ENCODE measurements at places on chromosomes 7 and 10.

DNA sequence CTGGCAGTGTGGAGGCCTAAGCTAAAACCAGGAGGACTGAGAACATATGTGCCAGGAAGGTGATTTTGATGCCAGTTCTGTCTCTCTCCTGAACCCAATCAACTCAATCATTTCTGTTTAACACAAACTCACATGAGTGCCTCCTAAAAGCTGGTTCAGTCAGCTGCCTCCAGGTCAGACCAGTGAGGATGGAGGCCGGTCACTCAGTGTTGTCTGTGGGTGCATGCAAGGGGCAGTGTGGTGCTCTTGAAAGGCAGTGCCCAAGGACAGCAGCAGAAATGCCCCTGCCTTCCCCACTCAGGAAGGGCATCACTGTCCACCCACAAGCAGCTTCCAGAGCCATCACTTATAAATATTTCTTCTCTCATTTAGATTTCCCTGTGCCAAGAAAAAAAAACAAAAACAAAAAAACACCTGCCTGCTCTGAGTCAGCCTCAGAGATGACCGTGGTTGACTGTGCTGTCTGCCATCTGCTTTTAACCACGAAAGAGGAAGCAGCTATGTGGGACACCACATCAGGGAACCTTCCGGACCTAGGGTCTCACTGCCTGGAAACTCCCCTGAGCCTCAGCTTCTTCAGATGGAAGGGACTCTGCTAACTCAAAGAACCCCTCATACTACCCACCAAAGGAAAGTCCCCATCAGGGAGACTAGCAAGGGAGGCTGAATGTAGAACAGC, 39.1 kb downstream of the VOPP1 start:
- no peak for DNase-seq

DNA sequence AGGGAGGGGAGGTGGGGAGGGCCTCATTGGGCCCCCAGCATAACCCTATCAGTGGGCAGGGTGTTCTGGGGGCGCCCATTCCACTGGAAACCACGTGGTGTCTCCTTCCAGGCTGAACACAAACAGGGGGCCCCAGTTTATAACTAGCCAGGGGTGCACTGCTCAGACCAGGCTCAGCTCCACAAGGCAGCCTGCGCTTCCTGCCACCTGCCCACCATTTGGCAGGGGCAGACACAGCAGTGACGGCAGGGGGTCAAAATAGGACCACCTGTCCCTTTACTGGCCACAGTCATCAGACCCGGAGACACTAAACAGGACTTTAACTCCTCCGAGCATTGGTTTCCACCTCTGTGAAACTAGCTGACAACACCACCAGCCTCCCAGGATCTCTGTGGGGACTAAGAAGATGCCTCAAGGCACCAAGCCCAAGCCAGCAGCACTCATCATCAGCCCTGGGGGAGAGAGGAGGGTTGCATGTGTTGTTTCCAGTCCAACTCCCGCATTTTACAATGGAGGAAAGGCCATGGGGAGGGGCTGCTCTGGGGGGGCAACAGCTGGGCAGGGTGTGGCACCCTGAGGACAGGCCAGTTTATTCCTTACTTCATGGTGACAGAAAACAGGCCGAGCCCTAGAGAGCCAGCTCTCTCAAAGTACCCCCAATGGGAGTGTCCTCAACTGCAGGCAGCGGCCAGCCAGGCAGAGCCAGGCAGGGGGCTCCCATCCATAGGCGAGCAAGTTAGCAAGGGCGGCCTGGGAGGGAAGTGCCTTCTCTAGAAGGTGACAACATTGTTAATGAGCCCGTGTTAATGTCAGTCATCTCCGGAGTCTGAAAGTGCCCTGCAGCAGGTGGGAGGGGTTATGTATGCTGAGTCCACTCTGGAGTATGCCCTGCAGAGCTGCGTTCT, 127.6 kb downstream of the TNS3 start:
- no peak for DNase-seq

DNA sequence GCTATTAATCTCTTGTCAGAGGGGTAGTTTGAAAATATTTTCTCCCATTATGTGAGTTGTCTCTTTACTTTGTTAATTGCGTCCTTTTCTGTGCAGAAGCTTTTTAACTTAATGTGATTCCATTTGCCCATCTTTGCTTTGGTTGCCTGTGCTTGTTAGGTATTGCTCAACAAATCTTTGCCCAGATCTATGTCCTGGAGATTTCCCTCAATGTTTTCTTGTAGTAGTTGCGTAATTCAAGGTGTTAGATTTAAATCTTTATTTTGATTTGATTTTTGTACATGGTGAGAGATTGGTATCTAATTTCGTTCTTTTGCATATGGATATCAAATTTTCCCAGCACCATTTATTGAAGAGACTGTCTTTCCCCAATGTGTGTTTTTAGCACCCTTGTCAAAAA, 567.2 kb downstream of the DNAJB9 start:
- no peak for DNase-seq

GRCh38 chr7:6398943-6399342, 48.8 kb downstream of the DAGLB start:
- no peak for DNase-seq

DNA sequence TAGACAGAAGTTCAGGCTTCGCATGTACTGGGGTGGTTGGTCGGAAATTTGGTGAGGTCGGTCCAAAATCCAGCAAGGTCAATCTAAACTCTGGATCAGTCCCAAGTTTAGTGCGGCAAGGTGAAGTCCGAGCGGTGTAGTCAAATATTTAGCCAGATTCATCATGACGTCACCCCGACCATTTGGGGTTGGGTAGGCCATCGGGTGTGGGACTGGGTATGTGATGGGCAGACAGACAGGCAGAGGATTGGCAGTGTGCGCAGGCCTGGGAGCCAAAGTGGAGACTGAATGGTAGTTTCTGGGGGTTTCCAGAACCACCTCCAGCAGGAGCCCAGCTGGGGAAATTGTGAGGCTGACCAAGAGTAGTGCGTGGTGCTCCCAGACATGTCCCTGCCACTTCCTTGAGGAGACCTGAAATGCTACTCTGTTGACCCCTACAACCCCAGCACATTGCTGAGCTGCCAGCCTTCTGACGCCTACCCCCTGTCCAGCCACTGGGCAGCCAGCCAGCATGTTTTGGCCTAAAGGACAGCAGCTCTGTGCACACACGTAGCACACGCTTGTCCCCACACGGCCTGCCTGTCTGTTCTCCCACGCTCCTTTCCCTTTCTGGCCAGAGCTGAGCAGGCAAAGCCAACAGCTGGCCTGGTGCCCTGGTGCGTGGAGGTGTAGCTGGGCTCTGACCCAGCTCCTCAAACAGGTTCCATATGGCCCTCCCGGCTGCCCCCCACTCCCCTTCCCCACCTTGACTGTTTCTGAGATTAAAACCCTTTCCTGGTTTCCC, 55.9 kb downstream of the FAM241B start:
- peak; percentile 87 for DNase-seq

- DNase-seq: no peak
These were observed 115.2 kb downstream of the ZFAND4 start for GRCh38 chr10:45557275-45557905.

GRCh38 chr10:86265236-86265894, 101.2 kb downstream of the GRID1 start:
- no peak for DNase-seq

- no peak for DNase-seq
These were observed 15.1 kb upstream of the LAT2 start for GRCh38 chr7:74194686-74195085.

- no peak for DNase-seq
These were observed 33.1 kb downstream of the CACNA2D1 start for GRCh38 chr7:82410461-82410860.

GRCh38 chr10:132698211-132698751, 87.7 kb downstream of the NKX6-2 start:
- DNase-seq: no peak

GRCh38 chr7:158468181-158468580, 119.4 kb downstream of the PTPRN2 start:
- no peak for DNase-seq

DNA sequence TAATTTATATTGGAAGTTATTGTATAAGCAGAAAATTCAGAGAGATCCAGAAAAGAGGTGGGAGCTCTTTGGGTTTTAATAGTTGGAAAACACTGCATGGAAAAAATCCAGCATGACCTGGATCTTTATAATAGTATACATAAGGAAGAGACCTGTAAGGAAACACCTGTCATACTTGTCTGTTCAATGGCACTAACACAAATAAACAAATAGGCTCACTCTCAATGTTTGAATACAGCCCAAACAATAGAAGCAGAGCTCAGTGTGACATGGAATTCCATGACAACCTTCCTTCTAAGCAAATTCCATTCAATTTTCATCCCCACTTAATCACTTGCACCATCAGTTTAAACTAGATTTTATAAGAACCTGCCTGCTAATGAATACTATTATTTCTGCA, 31.7 kb downstream of the CISD1 start:
- no peak for DNase-seq

- DNase-seq: no peak
These were observed 334.2 kb upstream of the MAGI2 start for GRCh38 chr7:79787623-79788022.

GRCh38 chr7:131929632-131930031, 373.2 kb upstream of the PODXL start:
- DNase-seq: no peak

DNA sequence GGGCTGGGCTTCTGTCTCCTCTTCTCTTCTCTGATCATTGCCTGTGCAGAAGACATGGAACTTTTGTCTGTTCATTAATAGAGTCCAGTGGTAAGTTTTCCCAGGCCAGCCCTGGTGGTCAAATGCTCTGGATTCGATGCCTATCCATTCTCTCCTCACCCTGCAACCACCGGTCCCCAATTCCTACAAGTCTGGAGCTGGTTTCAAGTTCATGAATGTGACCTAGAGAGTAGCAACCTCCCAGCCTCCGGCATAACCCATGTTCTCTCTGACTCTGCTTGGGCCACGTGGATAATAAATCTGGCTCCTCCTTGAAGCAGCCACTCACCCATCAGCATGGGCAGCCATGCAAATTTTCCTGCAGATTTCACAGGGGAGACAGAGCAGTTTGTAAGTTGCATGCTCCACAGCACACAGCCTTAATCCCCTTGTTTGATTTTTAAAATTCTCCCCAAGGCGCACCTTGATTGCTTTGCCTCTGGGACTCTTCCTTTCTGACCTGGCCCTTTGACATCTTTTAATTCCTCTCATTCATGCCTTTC, 37.3 kb upstream of the PDZD8 start:
- no peak for DNase-seq

DNA sequence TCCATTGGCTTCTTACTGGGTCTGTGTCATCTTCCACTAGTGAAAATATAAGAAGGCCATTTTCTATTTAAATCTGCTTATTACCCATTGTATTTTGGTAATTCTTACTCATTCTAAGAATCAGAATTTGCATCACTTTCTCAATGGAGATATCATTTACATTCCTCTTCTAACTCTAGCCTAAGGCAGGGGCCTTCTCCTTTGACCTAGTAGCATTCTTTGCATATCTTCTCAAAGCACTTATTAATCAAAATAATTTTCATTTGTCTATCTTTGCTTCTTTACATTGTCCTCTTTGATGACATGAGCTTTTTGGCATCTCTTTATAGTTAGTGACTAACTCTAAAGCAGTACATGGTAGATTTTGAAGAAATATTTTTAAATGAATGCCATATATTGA, 400.9 kb upstream of the SEMA3D start:
- no peak for DNase-seq

GRCh38 chr7:78398081-78398480, 599.5 kb downstream of the PHTF2 start:
- no peak for DNase-seq

GRCh38 chr10:90424730-90425129, 433.1 kb downstream of the HTR7 start:
- no peak for DNase-seq

- DNase-seq: no peak
These were observed 41.4 kb upstream of the GHITM start for GRCh38 chr10:84097787-84098353.

DNA sequence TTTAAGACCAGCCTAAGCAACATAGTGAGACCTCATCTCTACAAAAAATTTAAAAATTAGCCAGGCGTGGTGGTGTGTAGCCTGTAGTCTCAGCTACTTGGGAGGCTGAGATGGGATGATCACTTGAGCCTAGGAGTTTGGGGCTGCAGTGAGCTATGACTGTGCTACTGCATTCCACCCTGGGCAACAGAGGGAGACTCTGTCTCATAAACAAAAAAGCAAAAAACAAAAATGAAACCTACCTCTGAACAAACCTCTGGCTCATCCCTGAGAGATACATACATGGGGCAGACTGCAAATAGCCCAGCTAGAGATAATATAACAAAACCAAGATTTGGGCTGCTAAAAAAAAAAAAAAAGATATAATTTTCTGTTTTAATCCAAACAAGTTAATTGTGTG, 19.5 kb downstream of the C10orf67 start:
- DNase-seq: no peak

GRCh38 chr10:14405076-14406065, 74.6 kb upstream of the FRMD4A start:
- DNase-seq: peak; percentile 93

GRCh38 chr7:35039343-35039742, 2.1 kb upstream of the DPY19L1 start:
- DNase-seq: no peak

DNA sequence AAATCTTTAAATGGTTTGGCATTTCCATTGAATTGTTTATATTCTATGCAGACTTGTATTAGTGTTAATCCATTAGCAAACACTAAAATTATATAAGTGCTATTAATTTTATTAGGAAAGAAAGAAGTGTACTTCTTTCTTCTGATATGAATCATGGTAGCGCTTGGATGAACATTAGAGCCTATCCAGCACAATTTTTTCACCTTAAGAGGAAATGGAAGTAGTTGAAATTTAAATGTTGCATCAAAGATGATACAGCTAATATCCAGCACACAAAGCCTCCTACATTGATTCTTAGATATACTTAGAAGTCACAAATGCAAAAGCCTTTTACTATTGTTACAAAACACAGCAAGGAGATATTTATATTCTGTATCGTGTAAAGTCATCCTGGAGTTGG, 174.5 kb downstream of the AHR start:
- DNase-seq: no peak

DNA sequence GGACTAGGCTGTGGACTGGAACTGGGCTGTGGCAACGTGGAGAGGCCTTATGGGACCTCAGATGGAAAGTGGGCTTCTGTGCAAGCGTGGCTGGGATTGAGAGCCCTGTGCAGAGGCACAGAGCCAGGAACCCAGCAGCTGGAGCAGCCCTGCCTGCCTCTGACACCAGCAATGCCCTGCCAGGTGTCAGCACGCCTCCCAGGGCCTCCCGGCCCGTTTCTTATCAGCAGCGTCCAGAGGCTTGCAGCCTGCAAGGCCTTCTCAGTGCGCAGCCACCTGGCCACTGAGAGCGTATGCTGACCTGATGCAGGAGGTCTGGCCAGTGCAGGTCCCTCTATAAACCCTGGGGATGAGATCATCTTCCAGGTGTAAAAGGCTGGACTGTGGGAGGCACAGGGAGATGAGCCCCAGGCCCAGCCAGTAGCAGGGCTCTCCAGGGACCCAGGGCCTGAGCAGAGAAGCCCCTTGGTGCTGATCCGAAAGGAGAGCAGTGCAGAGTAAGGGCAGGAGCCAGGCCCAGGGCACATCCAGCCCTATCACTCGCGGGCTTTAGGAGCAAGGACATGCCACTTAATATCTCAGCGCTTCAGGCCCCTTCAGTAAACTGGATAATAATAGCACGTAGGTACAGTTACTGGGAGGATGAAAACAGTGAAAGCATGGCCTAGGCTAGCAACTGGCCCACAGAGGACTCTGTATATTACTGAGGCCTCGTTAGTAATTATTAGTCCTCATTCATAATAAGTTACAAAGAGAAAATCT, 38.8 kb upstream of the ANTXRL start:
- DNase-seq: no peak

GRCh38 chr7:33673029-33673700, 232.2 kb upstream of the BMPER start:
- no peak for DNase-seq

GRCh38 chr7:6623589-6624245, 8.3 kb downstream of the ZNF853 start:
- DNase-seq: no peak

GRCh38 chr7:150404805-150405583, 25.9 kb downstream of the ZNF775 start:
- DNase-seq: peak; percentile 70
